ENCODE measurements at places on chromosomes 5 and 9. TPM values are rescaled to one million over a fixed set of nuclear protein-coding genes. Genes with fewer than 3 reads are reported as not detected.

GRCh38 chr5:141356950-141357349, 2.1 kb downstream of the PCDHGA4 start:
- DNase-seq = no peak

- DNase-seq = peak; percentile 30
Measured at GRCh38 chr9:97983589-97984187, 547 bp downstream of the ANP32B start.

- no peak for DNase-seq
Measured at GRCh38 chr5:140253985-140254384, 48.9 kb downstream of the PFDN1 start.

Gene CAPSL
- 1.1 TPM for total RNA-seq

- DNase-seq = no peak
Measured at GRCh38 chr9:36286388-36286787, 28.1 kb upstream of the GNE start.

DNA sequence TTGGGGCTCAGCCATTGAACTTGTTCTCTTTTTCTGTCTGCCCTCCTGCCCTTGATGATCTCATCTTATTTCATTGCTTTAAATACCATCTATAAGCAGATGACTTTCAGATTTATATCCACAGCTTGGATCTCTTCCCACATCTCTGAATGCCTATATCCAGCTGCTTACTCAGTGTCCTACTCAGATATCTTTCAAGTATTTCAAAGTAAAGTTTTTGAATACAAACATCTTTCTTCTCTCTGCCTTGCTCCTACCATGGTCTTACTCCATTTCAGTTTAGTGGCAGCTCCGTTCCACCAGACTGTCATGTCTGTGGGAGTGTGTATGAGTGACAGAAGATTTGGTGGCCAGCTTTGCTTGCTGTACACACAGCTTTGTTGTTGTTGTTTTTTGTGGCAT, 59.7 kb downstream of the ERBIN start:
- DNase-seq = no peak

Gene IFNA13
- not detected for total RNA-seq

- peak; percentile 31 for DNase-seq
Measured at GRCh38 chr5:134524272-134524825, 1.1 kb upstream of the JADE2 start.

GRCh38 chr5:54678737-54679136, 161.2 kb downstream of the SNX18 start:
- no peak for DNase-seq

GRCh38 chr9:6224393-6225154, 9.0 kb downstream of the IL33 start:
- no peak for DNase-seq

- DNase-seq = no peak
Measured at GRCh38 chr5:19770396-19770795, 217.6 kb downstream of the CDH18 start.

DNA sequence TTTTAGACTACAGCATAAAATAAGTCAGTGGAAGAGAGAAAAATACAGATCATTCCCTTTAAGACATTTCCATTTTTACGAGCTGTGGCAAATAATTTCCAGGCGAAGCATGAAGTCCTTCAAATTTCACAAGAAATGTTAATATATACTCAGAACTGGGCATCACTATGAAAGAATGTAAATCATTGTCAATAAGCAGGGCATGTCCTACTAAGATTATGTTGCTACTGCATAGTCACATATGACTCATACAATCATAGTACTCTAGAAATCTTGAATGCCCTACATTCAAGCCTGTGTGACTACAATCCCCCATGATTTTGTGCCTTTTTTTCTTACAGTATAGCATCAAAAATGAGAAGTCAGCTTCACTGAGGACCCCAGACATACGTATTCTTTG, 485.2 kb upstream of the FTMT start:
- no peak for DNase-seq

Gene CDC20B
- total RNA-seq = not detected

DNA sequence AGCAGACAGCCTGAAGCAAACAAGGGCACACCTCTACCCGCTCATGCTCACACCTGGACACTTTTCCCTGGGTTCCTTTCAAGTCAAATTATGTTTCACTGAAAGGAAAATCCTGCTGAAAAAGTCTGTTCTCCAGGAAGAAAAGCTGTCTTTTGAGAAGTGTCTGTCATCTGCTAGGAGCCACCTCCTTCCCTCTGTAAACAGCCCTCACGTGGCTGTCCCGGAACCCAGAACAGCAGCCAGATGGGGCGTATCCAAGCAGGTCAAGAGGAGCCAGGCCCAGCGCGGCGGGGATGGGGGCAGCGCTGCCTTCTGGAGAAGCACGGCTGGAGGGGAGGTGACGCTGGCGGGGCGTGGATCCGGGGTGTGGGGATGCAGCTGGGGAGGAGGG, at the start of gene PNPLA7:
PNPLA7 (minus strand) TSS at position 172 of the 391 bp plus-strand sequence. CDS start 205 bp downstream, outside the sequence.
- peak; percentile 45 for DNase-seq

- DNase-seq = no peak
Measured at GRCh38 chr5:120139039-120139438, 325.1 kb upstream of the PRR16 start.

DNA sequence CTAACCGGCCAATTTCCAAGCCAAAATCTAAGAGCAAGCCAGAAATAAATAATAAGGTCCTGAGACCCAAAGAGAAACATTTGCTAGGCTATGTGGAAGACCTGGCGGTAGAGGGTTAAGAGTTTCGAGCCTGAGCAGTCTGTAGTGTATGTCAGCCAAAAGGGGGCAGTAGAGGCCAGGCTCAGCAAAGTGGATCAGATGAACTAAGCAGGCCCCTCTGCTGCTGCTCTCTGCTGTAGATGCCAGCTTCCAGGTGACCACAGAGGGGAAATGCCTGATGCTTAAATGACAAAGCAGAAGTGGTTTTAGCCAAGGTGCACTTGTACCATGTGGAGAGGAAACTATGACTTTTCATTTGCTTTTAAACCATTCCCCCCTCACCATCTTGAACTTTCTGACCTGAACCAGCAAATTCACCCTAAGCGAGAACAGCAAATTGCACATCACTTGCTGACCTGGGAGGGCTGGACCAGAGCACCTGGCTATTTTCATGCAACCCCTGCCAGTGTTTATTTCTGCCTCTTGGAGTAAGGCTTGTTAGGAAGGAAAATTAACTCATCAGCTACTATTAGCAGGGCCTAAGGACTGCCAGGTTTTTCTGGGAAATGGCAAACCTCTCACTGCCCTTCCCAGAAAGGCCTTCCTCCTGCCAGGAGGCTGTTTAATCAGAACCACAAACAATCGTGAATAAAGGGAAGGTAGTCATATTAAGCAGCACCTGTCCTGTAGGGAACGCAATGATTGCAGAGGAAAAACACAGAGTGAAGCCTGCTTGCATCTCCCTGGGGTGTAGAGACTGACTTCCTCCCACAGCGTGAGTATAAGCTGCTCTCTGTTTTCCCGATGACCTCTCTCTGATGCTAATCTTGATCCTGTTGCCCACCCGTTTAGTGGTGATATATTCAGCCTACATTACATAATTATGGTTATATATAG, 818.2 kb downstream of the TLR4 start:
- DNase-seq = peak; percentile 30

GRCh38 chr5:100667161-100667630, 132.0 kb downstream of the FAM174A start:
- DNase-seq = no peak

Gene HK3
- not detected for total RNA-seq

Gene LRRC19
- total RNA-seq = not detected

Gene FYB1
- not detected for total RNA-seq

Gene DRD1
- total RNA-seq = not detected

DNA sequence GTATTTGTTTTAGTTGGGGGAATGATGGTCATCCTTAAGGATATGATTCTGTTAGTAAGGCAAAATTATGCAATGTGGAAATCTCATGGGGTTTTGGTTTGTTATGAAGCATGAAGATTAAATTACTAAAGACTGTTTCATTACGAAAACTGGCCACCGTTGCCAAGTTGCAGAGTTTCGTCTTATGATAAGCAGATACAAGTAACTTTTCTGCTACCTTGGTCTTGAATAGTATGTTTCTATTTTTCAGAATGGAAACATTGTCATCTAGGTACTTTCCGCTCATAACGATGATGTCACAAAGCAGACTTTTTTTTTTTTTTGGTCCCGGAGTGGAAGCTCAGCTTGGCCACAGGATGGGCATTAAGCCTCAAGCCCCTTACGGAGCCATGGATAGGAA, 4.2 kb downstream of the CCNI2 start:
- no peak for DNase-seq

DNA sequence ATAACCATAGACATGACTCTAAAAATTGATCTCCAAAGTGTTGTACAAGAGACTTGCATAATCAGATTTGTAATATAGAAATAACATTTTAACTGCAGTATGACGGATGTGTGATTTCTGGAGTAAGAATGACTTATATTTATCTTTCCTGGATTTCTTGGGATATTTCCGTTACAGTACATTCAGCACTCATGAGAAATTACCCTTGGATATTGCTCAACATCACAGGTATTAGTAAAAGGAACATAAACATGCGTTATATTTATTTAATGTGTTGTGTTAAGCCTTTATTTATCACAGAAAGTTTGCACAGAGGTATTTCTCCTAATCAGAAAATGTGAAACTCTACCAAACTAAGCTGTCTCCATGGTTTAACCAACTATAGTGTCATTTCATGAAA, 1823.9 kb upstream of the C9orf72 start:
- no peak for DNase-seq

GRCh38 chr9:135084881-135085760, 2.3 kb upstream of the OLFM1 start:
- no peak for DNase-seq

DNA sequence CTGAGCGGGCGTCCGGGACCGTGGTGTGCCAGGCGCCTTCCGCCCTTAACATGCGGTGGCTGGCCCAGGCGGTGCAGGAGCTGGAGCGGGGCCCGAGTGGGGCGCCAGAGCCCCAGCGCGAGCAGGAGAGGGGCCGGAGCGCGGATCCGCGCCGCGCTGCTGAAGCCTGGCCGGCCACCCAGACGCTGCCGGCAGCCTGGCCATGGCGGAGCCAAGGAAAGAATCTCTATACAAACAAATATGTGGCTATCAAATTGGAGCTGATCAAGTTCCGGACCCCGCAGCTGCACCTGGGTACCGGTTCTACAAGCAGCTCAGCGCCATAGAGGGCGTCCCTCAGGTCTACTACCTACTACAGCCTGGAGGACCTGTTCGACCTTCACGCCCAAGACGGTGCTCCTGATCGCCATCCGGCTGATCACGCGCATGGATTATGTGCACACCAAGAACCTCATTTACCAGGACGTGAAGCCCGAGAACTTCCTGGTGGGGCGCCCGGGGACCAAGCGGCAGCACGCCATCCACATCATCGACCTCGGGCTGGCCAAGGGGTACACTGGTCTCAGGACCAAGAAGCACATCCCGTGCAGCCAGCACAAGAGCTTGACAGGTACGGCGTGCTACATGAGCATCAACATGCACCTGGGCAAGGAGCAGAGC, 55.8 kb downstream of the JAK2 start:
- no peak for DNase-seq

GRCh38 chr9:30301271-30301963, 2083.0 kb upstream of the ACO1 start:
- DNase-seq = no peak

Gene FOXD4L4
- total RNA-seq = 0.19 TPM

- no peak for DNase-seq
Measured at GRCh38 chr5:128701301-128701700, 163.3 kb upstream of the FBN2 start.

Gene PCDHA13
- 3.9 TPM for total RNA-seq

Gene CTXN3
- not detected for total RNA-seq

Gene PIP5K1B
- total RNA-seq = 2.0 TPM

GRCh38 chr5:124027441-124027840, 515.5 kb downstream of the CSNK1G3 start:
- no peak for DNase-seq

Gene MYMK
- total RNA-seq = not detected

DNA sequence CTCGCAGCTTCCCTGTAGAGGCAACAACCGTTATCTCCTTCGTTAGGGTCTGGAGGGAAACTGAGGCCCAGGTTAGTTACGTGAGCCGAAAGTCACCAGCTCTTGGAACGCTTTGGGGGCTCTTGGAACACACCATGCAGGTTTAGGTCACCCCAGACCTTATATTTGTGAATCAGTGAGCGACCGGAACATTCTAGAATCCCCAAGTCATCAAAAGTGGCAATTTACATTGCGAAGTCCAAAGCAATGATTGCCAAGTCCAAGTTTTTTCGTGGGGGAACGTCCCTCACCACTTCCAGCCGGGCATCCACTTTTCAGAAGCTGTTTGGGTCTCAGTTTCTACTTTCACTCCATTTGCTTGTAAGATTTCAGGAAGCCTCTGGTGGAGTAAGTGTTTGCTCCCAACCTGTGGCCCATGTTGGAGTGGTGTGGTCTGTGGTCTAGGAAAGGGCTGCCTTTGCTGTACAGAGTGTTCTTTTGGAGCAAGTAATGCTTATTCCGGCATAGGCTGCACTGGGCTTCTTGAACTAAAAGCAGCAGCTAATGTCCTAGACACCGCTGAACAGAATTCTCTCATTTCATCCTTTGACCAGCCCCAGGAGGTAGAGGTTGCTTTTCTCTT, 32.8 kb upstream of the SPRY4 start:
- no peak for DNase-seq

Gene PPP2R2B
- total RNA-seq = 1.8 TPM

GRCh38 chr9:34663303-34663605, 797 bp upstream of the CCL27 start:
- DNase-seq = no peak

DNA sequence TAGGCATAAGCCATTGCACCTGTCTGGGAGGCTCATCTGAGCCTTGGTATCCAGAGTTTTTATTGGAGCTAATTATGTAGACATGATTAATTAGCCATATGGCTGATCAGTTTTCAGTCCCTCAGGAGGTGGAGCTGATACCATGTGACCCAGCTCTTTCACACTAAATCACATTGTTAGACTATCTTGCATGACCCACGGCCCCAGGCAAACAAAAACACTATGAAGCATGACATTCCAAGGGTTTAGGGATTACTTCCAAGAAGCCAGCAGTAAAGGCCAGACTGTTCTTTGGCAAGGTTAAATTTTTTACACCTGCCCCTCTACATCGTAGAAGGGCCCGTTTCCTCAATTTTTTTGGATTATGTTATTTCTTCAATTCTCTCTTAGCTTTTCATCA, 5.0 kb upstream of the C5orf24 start:
- no peak for DNase-seq

DNA sequence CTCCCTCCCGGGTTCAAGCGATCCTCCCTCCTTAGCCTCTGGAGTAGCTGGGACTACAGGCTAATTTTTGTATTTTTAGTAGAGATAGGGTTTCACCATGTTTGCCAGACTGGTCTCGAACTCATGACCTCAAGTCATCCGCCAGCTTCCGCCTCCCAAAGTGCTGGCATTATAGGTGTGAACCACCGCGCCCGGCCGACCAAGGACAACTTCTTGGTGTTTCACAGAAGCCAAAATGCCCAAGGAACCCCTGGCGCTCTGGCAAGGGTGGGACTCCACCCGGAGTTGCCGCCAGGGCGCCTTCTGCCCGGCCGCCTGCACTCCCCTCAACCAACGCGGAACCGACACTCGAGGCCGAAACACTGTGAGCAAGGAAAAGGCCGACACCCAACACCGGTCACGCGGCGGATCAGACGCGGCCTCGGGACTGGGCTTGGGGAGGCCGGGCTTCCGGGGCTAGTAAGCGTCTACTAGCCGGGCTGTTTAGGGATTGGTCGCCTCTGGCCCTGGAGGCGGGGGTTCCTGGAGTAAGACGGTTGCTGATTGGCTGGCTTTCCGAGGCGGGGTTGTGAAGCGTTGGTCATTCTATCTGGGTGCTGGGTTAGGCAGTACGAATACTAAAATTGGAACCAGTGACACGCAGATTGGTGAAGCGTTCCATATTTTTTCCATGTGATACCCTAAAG, 7.7 kb upstream of the CFAP157 start:
- DNase-seq = peak; percentile 75

Gene CENPH
- 22.2 TPM for total RNA-seq

Gene IFNA2
- not detected for total RNA-seq

GRCh38 chr9:137077758-137078693, 709 bp downstream of the UAP1L1 start:
- no peak for DNase-seq

Gene CNTFR
- total RNA-seq = 2.3 TPM
